M059J (cell line): ENCODE measurements at places on chromosomes 4 and X. TPM values are rescaled to one million over a fixed set of nuclear protein-coding genes. Genes with fewer than 3 reads are reported as not detected.

- no peak for DNase-seq
Measured at GRCh38 chr4:185500035-185500434, 28.5 kb upstream of the CCDC110 start.

- DNase-seq: no peak
Measured at GRCh38 chr4:156593464-156593863, 378.1 kb downstream of the PDGFC start.

Gene SHROOM4
- 0.54 and 1.8 TPM in 2 replicates for total RNA-seq

DNA sequence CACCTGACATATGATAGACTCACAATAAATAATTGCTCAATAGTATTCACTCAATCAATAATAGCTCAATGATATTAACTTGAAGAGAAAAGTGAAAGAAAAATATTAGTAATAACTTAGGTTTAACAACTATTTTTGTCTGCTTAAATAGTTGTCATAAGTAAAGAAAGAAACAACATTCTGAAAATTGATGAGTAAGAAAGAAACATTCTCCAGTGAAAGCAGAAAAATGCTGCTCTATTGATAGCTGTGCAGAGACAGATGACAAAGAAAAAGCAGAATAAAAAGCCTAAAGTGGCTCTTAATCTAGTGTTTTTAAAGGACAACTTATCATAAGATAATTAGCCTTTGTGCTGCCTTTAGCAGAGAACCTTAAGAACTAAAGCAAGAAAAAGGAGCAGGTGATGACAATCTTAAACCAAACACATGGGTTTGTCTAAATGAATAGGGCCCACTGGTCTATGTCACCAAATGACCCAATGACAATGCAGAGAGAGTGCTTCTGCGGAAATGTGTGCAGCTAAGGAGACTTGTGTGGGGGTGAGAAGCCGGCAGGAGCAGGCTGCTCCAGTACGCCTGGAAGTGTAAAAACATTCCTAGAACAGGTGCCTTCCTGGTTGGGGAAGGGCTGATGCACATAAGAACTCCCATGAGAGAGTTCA is 13.2 kb downstream of the HS3ST1 start:
- DNase-seq: no peak

Gene FAT4
- total RNA-seq: 1.6 and 3.1 TPM in 2 replicates

DNA sequence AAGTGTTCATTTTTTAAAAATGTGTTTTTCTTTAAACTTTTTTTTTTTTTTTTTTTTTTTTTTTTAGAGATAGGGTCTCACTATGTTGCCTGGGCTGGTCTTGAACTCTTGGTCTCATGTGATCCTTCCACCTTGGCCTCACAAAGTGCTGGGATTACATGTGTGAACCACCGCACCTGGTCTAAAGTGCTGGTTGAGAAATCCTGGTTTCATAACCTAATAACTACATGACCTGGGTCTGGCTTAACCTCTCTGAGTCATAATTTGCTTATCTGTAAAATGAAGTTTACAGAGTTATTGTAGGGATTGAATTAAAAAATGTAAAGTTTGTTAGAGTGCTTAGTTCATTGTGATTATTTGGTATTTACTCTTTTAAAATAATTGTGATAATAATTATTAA is 5.2 kb downstream of the HSD17B13 start:
- DNase-seq: no peak

DNA sequence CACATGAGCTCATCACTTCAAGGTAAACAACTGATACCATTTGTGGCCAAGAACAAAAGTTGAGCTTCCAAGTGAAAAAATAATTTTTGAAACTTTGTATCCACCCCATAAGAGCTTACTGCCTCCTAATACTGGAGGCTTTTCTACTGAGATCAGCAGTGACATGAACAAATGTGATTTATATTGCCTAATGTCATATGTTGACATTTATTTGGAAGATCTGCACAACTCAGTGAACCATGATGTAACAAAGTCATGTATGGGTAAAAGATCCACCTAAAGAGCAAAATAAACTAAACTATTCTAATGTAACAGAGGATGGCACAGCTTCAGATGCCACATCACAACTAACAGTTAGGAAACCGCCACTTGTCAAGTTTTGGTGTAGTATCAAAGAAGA is 65.8 kb downstream of the AFAP1 start:
- DNase-seq: peak; percentile 65

Gene GLRA3
- total RNA-seq: not detected in 2 replicates

DNA sequence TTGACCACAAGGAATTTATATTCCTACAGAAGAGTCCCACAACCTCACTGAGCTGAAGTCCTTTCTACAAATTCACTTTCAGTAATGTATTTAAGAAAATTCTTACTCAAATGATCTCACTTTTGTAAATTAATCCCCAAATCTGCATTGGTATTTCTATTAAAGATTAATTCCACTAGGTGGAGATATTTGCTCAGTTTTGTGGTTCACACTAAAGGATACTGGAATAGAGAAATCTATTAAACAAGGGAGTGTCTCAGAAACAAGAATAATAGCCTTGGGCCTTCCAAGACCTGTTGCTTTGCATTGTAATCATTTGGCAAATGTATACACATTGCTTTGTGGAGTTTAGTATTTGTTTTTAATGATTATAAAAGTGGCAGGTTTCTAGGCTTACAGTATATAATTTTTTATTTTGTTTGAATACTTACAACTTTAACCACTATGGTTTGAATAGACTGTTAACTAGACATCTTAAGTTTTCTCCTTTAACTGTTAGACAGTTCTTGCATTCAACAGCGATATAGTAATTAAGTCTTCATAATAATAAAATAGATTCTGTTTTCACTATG is 25.9 kb downstream of the CFAP299 start:
- DNase-seq: peak; percentile 26

GRCh38 chrX:49664824-49665223 is 31.0 kb downstream of the PAGE1 start:
- no peak for DNase-seq
